ENCODE measurements at places on chromosomes 13 and 19. TPM values are rescaled to one million over a fixed set of nuclear protein-coding genes. Genes with fewer than 3 reads are reported as not detected.
A peak's percentile ranks its signal among the peaks of the same experiment; 100 is the strongest.

CNN1 gene
- 301 TPM for total RNA-seq

SYCN gene
- total RNA-seq, result not detected

DCT gene
- total RNA-seq, result 0.42 TPM

EDDM13 gene
- not detected for total RNA-seq

PET100 gene
- total RNA-seq, result 66.7 TPM

FBXW9 gene
- 8.7 TPM for total RNA-seq

FLT3LG gene
- 12.7 TPM for total RNA-seq

CD79A gene
- 3.7 TPM for total RNA-seq

LAIR1 gene
- 16.1 TPM for total RNA-seq

ZNF223 gene
- total RNA-seq, result 16.9 TPM

DNA sequence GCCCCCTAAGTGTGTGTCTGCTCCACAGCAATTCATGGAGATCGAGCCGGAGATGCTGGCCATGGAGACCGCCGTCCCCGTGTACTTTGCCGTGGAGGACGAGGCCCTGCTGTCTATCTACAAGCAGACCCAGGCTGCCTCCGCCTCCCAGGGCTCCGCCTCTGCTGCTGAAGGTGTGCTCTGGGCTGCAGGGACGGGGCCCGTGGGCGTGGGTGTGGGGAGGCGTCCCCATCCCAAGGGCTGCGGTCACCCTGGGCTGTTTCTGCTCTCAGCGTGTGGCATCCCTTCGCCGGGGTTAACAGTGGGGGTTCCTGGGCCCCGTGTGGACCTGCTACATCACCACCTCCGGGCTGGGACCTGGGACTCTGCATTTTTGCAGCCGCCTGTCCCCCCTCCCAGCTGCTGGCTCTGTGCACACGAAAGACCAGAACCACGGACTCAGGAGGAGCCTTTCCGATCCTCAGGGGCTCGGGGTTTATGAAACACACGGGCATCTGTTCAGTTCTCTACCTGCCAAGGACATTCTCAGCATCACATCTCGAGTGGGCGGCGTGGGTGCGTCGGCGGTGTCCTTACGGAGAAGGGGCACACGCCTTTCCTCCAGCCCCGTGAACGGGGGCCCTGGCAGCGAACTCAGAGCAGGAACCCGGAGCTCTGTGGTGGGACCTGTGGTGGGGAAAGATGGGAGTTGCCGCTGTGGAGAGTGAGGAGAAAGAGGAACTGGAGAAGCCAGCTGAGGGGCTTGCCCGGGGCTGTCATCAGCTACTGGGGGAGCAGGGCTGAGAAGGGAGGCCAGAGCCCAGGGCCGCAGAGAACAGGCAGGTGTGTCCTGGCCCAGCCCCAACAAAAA, 7.8 kb downstream of the NCLN start:
- DNase-seq, result no peak

DNA sequence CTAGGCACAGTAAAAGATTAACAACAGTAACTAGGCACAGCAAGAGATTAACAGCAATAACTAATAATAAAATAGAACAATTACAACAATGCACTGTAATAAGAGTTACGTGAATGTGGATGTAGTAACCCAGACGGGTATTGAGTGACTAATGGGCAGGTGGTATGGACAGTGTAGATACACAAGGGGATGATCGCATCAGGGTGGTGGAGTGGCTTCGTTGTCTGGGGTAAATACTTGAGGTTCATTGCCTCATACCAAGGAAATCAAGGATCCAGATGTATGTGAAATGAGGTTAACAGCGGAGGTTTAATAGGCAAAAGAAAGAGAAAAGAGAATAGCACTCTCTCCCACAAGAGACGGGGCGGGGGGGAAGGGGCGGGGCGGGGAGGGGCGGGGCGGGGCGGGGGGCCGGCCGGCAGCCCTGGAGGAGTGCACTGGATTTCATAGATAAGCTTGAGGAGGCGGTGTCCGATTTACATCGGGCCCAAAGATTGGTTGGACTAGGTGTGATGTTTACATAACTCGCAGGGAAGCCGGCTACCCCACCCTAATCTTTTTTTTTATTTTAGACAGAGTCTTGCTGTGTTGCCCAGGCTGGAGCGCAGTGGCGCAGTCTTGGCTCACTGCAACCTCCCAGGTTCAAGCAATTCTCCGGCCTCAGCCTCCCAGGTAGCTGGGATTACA, 106.3 kb downstream of the KCTD15 start:
- DNase-seq, result no peak

DNA sequence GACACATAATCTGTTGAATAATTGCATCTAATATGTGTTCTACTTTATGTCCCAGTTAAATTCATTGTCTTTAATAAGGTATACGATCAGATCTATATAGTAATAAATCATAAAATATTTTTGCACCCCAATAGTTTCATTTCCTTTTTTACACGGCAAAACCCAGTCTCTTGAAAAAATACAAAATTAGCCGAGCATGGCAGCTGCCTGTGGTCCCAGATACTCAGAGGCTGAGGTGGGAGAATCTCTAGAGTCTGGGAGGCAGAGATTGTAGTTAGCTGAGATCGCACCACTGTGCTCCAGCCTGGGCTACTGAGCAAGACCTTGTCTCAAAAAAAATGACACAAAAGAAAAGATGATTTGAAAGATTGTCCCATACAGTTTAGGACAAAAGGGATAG, 52.3 kb upstream of the PARP4 start:
- DNase-seq, result no peak

DNA sequence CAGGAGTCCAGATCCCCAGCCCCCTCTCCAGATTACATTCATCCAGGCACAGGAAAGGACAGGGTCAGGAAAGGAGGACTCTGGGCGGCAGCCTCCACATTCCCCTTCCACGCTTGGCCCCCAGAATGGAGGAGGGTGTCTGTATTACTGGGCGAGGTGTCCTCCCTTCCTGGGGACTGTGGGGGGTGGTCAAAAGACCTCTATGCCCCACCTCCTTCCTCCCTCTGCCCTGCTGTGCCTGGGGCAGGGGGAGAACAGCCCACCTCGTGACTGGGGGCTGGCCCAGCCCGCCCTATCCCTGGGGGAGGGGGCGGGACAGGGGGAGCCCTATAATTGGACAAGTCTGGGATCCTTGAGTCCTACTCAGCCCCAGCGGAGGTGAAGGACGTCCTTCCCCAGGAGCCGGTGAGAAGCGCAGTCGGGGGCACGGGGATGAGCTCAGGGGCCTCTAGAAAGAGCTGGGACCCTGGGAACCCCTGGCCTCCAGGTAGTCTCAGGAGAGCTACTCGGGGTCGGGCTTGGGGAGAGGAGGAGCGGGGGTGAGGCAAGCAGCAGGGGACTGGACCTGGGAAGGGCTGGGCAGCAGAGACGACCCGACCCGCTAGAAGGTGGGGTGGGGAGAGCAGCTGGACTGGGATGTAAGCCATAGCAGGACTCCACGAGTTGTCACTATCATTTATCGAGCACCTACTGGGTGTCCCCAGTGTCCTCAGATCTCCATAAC, at the start of gene APOE:
Gene APOE (plus strand): TSS at position 360 of the 724 bp plus-strand sequence. CDS start 829 bp downstream, outside the sequence.
- DNase-seq, result no peak

GRCh38 chr19:45878043-45878794, 7.7 kb downstream of the IRF2BP1 start:
- DNase-seq, result no peak

GRCh38 chr19:31152906-31153305, 196.3 kb downstream of the TSHZ3 start:
- DNase-seq, result no peak

- DNase-seq, result no peak
These were observed 25.9 kb upstream of the SPACA7 start for GRCh38 chr13:112350300-112350699.

DNA sequence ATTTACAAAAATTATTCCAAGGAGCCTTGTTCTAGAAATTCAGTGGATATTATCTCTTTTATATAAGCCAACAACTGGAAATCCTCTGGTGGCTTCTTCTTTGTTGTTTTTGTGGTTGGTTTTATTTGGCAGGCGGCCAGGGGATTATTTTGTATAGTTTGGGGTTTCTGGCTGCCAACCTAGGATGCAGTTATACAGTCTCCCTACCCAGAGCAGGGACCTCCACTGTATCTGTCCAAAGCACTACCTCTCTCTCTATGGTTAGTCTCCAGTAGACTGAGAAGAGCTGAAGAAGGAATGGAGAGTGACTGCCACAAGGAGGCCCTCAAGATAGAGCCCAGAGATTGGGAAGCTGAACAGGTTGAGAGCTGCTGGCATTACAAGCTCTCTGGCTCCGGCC, 80.2 kb downstream of the ZAR1L start:
- no peak for DNase-seq

GRCh38 chr13:39955560-39955959, 300.1 kb downstream of the COG6 start:
- DNase-seq, result no peak

- no peak for DNase-seq
These were observed 3.9 kb downstream of the GPR108 start for GRCh38 chr19:6733338-6734095.

GRCh38 chr19:11061952-11062351, 27.3 kb upstream of the LDLR start:
- DNase-seq, result no peak

- no peak for DNase-seq
These were observed 2.8 kb downstream of the CHST8 start for GRCh38 chr19:33624586-33624985.

DNA sequence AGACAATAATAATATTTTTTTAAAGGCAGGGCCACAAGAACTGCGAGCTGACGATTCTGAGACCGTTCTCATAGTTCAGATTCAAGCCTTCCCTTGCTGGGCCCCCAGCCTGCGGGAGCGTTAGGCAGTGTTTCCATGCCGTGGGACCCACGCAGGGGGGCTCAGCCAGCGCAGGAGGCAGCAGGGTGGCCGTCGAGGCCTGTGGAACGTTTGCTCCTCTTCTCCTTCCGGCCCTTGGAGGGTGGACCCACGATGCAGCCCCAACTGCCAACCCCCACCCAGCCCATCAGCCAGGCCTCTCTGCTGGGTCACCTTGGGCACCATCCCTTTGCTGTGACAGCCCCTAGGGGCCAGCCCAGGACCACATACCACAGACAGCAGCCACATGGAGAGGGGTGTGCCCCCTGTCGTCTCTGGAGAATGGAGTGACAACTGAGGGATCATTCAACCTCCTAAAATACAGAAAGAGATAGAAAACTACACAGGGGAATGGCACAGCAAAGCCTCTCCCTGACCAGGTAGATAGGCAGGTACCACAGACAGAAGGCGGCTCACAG, 46.8 kb downstream of the PDCD5 start:
- DNase-seq, result no peak

DNA sequence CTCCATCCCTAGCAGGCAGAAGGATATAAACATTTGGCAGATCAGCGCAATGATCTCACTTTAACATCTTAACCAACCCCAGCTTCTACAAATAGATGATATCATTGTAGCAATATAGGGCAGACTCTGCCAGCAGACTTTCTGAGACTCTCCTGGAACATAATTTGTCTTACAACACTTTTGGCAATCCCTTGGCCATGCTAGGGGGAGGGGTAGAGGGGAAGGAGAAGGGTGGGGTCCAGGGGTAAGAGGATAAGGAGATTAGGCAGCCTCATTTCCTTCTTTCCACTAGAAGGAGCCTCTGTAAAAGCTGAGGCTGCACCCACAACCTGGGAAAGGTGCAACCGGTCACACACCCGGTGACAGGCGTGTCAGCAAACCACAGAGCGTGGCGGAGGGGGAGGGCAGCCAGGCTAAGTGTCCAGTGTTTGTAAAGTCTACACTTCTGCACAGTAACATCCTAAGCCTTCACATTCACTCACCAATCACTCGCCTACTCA, 8.7 kb upstream of the UBAC2 start:
- peak; percentile 47 for DNase-seq

- no peak for DNase-seq
These were observed 21.7 kb downstream of the NALCN start for GRCh38 chr13:101394605-101395004.

DNA sequence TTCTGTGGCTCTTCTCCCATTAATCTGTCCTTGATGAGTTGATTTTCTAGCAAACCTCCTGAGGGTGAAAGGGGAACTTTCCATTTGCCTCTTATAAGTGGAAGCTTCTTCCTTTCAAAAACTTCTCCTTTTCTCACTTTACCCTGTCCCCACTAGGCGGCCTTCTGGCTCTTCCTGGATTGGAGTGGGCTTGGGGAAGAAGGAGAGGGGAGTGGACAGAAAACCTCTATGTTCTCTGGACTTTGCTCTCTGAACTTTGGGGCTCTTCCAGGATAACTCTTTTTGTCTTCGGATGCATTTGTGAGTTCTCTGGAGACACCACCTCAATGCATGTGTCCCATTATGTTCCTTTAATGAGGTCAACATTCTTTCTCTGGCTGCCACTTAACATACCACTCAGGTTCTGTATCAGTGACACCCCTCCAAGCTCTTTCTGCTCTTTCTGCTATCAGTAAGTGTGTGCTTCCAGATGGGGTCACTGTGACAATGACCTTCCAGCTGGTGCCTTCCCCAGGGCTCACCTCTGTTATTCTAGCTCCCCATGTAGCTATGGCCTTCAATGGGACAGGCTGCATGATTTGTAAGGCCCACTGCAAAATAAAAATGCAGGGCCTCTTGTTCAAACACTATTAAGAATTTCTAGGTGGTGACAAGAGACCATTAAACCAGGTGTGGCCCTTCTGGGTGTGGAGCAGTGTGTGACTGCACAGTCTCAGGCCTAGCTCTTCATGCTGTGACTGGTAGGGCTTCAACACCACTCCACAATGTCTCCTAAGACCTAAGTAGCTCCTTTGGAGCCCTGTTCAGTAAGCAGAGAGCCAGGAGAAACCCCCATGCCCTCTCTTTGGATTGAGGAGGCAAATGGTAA, 389.2 kb downstream of the EFNB2 start:
- no peak for DNase-seq

DNA sequence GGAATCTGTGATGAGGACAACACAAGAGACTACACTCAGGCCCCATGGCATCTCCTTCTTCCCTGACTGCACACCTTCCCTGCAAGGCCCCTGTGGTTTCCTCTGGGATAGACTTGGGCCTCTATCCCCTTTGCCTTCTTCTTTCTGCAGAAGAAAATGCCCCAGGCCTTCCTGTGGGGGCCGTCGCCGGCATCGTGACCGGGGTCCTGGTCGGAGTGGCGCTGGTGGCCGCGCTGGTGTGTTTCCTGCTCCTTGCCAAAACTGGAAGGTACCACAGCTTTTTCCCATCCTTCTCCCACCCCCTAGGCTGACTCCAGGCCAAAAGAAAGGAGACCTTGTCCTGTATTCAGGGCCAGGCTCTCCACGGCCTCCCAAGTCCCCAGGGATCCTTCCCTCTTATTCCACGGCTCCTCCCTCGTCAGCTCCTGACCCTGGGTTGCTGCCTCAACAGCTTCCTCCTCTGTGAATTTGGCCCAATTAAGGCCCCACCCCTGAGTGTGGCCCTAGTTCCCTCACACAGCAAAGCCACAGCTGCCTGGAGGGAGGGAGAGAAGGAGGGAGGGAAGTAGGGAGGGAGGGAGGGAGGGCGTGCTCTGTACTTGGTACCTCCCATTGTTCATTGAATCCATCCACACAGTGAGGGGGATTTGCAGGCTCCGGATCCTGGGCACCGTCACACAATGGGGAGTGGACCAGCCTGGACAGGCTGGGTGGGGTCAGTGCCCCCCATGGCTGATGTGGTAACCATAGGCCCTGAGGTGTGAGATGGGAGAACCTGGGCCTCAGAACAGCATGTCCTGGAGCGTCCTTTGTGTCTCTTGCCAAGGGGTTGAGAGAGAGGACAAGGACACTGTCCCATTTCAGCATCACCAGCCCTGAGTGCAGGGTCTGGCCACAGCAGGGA, 12.5 kb downstream of the CEACAM3 start:
- DNase-seq, result no peak
